Mucosa of gallbladder (tissue), 1 donor: ENCODE measurements at places on chromosomes 16 and 17. TPM values are rescaled to one million over a fixed set of nuclear protein-coding genes. Genes with fewer than 3 reads are reported as not detected.

DNA sequence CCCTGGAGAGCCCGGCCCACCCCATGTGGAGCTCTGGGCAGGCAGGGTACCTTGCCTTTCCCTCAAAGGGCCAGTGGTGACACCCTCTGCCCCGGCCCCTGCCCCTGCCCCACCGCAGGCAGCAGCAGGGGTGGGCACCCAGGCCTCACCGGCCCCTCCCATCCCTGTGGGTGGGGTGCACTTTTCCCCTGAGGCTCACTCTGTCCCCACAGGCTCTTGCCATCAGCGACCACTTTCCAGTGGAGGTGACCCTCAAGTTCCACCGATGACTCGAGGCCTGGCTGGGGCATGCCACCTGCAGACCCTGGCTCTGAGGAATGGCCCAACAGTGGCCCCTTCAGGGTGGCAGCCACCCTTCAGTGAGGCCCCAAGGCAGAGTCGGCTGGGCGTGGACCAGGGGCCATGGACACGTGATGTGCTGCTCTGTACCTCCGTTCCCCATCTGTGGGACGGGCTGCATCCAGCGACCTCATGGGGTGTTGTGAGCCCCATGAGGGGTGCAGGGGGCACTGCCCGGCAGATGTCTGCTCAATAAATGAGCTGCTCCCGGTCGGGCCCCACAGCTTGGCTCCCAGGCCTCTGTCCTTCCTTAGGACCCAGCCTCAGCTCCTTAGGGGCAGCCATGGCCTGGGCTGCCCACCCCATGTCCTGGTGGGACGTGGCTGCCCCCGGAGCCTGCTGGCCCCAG lies 2.0 kb downstream of the DNASE1L2 start:
- DNase-seq = no peak

DNA sequence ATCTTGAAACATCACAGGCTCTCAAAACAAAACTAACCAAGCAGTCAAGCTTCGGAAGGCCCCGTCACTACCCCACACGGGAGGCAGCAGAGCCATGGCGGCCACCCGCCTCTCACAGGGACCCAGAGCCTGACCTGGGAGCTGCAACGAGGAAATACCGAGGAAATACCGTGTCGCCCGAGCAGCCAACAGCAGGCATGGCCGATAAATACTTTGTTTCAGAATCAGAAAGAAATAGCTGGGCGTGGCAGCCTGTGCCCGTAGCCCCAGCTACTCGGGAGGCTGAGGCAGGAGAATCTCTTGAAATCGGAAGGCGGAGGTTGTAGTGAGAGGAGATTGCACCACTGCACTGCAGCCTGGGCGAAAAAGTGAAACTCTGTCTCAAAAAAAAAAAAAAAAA lies 6.9 kb downstream of the LMF1 start:
- no peak for DNase-seq

Gene HBQ1
- not detected for total RNA-seq

GRCh38 chr16:11503566-11503965 lies 83.2 kb downstream of the LITAF start:
- no peak for DNase-seq

Gene OR4D1
- total RNA-seq = not detected

- DNase-seq = no peak
Observed at GRCh38 chr17:62892061-62892675, 73.9 kb upstream of the TANC2 start.

DNA sequence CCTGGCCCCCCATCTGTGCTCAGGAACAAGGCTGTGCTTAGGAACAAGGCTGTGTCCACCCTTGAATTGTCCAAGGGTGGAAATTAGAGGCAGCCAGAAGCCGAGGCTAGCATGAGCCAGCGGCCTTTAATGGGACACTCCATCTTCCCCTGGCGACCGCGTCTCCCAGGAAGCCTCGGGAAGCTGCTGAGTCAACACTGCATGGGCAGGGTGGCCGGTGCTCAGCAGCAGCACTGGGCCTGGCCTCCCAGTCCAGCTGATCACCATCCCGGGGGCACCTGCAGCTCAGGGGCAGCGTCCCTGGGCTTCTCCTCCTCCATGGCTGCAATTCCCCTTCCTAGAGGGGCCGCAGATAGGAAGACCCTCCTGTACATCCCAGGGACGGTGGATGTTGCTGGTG lies 180.8 kb downstream of the ENGASE start:
- no peak for DNase-seq

DNA sequence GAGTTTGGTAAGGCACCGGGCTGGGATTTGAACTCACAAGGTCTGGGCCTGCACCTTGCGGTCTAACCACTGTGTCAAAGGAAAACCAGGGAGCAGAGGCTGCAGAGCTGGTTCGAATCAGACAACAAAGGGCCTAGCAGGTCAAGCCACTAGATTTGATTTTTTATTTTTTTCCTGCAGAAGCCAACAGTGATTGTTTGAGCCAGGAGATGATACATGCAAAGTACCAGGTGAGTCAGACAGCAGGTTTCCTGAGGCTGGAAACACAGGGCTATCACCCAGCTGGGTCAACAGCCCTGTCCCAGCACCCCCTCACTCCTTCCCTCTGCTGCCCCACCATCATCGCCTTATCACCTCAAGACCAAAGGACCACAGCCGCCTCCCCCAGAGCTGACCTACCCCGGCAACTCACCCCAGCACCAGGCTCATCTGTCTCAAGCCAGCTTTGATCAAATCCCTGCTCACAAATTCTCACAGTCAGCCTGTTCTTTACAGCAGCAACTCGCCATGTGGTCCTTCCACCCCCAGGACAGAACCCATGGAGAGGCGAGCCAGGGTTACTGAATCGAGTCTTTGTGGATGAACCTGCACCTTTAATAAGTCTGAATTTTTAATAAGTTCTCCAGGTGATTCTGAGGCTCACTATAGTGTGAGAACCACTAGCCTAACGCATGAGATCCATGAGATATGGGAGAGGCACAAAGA lies 13.0 kb upstream of the KRT19 start:
- no peak for DNase-seq

Gene SPOP
- total RNA-seq = 78.3 TPM

GRCh38 chr17:81579821-81580321 lies 27.7 kb upstream of the FAAP100 start:
- DNase-seq = no peak

DNA sequence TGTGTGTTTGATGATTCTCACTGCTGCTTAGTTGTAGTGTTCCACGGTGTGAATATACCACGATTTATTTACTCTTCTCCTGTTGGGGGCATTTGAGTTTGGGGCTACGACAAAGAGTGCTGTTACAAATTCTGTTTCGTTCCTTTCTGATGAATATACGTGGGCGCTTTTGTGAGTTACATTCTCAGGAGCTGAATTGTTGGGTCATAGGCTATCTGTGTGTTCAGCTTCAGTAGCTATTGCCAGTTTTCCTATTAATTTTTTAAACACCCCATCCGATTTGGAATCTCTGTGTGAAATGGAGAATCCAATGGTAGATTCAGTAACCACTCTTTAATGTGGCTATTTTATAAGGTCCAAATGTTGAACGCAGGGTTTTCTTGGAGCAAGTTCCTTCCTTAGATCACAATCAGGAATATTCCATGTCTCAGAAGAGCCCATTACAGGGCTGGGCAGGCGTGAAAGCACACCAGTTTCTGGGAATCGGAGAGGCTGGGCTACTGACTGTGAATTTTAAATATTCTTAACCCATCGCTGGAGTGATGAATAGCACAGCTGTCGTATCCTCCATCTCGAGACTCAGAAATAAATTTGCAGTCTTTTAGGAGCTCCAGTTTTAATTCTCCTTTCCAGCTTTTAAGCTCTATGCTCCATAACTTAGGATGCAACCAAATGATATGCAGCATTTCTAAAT lies 115.9 kb downstream of the PITPNC1 start:
- no peak for DNase-seq

DNA sequence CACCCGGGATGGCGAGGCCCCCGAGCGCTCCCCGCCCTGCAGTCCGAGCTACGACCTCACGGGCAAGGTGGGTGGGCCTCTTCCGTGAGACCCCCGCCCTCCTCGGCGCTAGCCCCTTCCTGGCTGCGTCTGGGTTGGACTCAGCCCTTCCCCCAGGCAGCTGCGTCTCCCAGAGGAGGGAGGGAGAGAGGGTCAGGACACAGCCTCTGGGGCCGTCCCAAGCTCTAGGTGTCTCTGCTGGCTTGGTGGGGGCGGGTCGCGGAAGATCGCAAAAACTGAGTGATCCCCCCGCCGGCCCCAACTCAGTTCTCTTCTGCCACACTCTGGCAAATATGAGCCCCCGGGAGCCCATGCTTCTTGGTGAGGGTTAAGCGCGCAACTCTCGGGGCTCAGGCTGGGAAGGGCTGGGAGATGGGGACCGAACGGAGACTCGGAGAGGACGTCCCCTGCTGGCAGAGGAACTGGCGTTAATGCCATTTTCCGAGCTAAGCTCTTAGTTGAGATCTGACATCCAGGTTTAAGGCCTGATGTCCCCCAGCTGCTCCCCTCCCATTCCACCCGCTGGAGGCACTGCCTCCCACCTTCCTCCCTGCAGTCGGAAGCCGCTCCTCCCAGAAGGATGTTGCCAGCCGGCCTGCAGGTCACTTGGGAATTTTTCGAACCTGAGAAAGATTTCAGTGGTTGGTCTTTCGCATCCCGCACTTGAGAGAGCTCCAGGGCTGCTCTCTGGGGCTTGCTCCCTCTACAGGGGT lies 419 bp downstream of the RAB37 start:
- no peak for DNase-seq

DNA sequence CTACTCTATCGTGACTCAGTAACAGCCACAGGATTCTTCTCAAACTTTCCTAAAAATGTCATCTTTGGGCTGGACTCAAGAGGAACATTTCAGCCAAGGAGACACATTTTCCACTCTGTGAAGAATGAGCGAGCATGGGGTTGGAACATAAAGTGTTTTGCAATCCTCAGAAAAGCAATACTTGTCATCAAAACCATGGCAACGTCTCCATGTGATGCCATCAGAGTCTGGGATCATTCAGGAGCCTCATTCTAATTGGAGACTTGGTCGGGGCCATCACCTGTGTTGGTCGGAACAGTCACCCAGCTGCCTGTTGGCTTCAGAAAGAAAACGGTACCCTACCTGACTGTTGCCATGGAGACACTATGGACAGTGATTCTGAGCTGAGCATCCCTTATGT lies 25.5 kb downstream of the MYOCD start:
- DNase-seq = no peak

Gene PRCD
- total RNA-seq = 4.3 TPM

DNA sequence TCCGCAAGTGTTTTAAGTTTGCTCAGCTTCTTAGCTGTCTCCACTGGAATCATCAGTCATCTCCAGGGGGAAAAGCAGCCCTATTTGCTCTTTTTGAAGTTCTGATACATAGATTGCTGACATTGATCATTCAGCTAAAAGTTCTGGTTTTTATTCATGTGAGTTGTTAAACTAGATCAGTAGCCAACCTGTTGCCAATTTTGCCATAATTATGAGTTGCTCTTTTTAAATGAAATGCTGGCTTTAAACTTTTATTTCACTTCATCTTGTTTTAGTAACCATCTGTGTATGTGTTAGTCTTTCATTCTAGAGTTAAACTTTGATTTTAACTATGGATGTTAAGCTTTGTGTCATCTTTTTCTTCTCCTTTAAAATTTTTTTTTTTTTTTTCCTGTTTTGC lies 12.5 kb downstream of the UTP18 start:
- DNase-seq = no peak

- peak; percentile 72 for DNase-seq
Observed at GRCh38 chr17:73639932-73640331, 4.3 kb downstream of the SDK2 start.

Gene NLRC5
- 37.2 TPM for total RNA-seq

- no peak for DNase-seq
Observed at GRCh38 chr17:55734128-55734781, 11.6 kb upstream of the TMEM100 start.

DNA sequence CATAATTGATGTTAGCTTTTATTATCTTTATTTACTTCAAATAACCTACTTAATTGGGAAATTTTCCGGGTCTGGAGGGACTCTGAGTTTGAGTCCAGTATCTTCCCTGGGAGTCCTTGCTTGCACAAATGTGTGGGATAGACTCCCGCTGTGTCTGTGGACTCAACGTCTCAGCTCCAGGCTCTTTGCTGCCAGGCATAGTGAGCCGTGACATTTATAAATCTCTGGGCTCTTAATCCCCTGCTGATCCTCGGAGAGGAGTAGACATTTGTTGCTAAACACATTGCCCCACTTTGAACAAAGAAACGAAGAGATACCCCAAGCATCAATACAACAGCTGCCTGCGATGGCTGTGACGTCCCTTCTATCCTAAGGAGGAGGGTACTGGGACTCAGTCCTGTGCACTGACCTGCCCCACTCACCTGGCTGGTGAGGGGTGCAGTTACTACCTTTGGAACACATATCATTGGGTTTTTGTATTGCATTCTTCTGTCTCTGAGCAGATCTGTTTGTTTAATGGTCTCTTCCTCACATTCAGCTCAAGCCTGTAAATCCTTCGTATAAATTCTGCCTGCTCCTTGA lies 316.9 kb downstream of the HAPSTR1 start:
- no peak for DNase-seq

GRCh38 chr17:78840530-78840779 lies 159 bp downstream of the USP36 start:
- no peak for DNase-seq

GRCh38 chr17:29096094-29096493 lies 53.2 kb downstream of the PIPOX start:
- DNase-seq = no peak

DNA sequence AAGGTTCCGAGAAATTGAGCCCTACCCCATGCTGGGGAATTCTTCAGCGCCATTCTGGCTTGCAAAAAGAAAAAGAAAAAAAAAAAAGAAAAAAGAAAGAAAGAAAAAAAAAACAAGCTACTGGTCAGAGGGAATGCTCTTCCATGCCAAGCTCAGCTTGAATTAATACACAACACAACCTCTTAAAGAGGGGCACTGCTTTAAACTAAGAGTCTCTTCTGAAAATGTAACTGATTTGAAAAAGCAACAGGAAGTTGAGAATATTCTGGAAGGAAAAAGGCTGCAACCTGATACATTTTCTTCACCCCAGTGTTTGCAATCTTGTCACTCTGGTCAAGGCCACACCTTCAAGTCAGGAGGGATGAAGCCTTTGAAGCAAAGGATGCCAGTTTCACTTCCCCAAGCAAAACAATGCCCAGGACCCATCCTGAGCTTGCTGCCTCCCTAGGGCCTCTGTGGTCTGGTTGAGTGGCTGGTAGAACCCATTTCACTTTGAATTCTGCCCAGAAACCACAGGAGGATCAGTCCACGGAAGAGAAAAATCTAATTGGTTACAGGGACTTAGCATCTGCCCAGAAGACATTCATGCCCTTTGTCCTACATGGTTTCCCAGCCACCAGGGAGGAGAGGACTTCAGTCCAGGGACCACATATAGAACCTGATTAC lies 389.7 kb downstream of the SOX9 start:
- no peak for DNase-seq

Gene NT5M
- 3.2 TPM for total RNA-seq
